ENCODE measurements at places on chromosomes 12 and 14. TPM values are rescaled to one million over a fixed set of nuclear protein-coding genes. Genes with fewer than 3 reads are reported as not detected.

C1R gene
- polyA plus RNA-seq: 201 TPM

G2E3 gene
- polyA plus RNA-seq: 3.3 TPM

LRTM2 gene
- not detected for polyA plus RNA-seq

KRT83 gene
- not detected for polyA plus RNA-seq

AKAP5 gene
- 0.09 TPM for polyA plus RNA-seq

MIPOL1 gene
- 3.9 TPM for polyA plus RNA-seq

Measured in right cardiac atrium (tissue), 5 donors.